ENCODE measurements at places on chromosomes 12 and 14.

DNA sequence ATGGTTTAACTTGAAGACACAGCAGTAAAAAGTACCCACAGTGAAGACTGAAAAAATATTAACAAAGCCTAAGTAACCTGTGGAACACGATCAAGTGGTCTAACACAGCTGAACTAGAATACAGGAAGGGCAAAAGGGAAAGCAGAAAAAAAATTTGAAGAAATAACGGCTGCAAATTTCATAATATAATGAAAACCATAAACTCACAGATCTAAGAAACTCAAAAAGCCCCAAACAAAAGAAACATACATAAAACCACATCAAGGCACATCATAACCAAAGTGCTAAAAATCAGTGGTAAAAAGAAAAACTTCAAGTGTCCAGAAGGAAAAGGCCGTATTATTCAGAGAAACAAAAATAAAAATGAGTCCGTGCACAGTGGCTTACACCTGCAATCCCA, 30.9 kb downstream of the SPPL3 start:
- DNase-seq = no peak

- no peak for DNase-seq
Observed at GRCh38 chr12:107042801-107043200, 50.5 kb downstream of the CRY1 start.

GRCh38 chr14:86027990-86028389, 498.0 kb downstream of the FLRT2 start:
- no peak for DNase-seq

GRCh38 chr12:100899301-100899700, 104.7 kb downstream of the ANO4 start:
- no peak for DNase-seq

DNA sequence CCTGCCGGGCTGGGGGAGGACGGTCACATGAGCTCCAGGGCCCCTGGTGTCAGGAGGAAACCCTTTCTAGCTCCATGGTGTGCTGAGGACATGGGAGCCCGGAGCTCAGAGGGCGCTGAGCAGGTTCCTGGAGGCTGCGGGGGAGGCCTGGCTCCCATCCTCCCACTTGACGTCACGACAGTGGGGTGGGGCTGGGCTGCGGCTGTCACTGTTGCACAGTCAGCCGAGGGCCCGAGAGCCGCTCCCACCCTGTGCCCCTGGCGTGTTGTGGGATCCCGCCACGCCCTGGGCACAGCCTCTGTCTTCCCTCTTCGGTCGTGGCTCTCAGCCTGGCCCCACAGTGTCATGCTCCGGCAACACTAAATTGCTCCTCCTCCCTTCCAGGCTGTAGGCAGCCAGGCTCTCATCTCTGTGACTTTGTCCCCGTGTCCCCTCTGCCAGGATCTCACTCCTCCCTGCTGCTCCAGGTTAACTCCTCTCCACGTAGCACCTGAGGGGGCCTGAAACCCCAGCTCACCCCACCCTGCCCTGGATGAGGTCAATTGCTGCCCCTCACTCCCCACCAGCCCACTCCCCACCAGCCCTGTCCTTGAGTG, 33.0 kb downstream of the BEGAIN start:
- DNase-seq = no peak

GRCh38 chr14:98226411-98226810, 1045.6 kb downstream of the BCL11B start:
- DNase-seq = no peak

- DNase-seq = no peak
Observed at GRCh38 chr12:97293541-97293940, 169.1 kb upstream of the RMST start.

DNA sequence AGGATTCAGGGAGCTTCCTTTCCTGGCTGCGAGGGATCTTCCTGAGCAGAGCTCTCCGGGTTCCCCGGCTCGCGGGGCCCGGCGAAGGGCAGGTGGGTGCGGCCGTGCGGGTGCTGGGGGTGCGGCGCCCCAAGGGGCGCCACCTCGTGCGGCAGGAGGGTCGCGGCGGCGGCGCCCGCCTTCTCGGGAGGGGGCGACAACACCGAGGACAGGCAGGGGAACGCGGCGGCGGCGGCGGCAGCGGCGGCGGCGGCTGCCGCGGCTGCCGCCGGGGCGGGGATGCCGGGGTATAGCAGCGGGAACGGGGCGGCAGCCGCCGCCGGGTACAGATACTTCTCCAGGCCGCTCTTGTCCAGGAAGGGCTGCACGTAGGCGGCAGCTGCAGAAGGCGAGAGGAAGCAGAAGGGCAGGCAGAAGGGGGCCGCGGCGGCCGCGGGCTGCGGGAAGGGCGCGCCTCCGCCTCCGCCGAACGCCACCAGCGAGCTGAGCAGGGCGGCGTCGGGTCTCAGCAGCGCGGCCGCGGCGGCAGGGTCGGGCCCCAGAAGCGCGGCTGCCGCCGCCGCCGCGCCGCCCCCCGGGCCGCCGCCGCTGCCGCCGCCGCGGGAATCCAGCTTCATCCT, 2.7 kb downstream of the BHLHE41 start:
- DNase-seq = no peak

GRCh38 chr12:76781321-76781720, 17.4 kb downstream of the ZDHHC17 start:
- DNase-seq = no peak

GRCh38 chr14:24428628-24429394, 657 bp downstream of the CBLN3 start:
- DNase-seq = no peak

DNA sequence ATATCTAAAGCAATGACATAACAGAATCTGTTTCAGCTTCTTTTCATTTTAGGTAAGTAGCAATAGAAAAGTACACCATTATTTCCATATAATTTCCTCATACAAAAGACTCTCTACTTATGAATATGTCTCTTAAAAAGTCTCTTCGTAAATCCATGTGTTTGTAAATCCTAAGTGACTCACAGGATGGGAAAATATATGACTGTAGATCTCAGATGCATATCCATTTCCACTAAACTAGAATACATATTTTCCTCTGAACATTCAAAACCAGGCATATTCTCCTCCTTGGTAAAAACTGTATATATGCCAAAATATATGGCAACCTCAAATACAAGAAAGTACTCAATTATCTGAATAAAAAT, 93.6 kb downstream of the TXNDC16 start:
- no peak for DNase-seq

DNA sequence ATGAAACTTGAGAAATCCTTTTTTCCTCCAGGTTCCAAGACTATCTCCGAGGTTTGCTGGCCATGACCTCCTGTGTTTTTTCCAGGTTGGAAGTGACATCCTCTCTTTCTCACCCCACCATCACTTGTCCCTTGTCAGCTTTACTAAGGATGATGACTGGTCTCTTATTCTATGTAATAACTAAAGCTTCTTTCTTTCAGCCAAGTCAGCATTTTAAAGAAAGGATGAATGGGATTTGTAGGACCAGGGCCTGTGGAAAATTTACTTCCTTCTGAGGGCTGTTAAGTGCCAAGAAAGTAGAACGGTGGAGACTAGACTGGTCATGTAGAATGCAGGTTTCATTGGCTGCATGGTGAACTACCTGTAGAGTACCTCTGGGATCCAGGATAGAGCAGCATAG, 73.6 kb downstream of the FIGNL2 start:
- DNase-seq = no peak

DNA sequence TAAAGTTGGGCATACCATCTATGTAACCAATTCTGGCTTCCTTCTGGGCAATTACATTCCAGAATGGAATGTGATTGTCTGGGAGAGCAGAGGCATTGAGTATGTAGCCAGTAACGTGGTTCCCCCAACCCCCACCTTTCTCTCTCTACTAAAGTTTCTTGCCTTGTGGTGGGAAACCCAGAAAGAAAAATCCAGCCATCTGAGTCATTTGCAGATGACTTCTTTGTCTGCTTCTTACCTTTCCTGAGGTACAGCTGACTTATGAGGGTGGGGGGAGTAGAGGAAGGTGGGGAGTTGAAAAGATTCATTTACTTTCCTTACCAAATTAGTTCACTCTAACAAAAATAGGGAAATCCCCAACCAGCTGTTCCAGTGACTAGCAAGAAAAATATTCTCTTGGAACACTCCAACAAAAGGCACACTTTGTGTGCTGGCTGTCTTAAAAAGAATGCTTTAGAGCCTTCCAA, 112.1 kb upstream of the FRMD6 start:
- no peak for DNase-seq

DNA sequence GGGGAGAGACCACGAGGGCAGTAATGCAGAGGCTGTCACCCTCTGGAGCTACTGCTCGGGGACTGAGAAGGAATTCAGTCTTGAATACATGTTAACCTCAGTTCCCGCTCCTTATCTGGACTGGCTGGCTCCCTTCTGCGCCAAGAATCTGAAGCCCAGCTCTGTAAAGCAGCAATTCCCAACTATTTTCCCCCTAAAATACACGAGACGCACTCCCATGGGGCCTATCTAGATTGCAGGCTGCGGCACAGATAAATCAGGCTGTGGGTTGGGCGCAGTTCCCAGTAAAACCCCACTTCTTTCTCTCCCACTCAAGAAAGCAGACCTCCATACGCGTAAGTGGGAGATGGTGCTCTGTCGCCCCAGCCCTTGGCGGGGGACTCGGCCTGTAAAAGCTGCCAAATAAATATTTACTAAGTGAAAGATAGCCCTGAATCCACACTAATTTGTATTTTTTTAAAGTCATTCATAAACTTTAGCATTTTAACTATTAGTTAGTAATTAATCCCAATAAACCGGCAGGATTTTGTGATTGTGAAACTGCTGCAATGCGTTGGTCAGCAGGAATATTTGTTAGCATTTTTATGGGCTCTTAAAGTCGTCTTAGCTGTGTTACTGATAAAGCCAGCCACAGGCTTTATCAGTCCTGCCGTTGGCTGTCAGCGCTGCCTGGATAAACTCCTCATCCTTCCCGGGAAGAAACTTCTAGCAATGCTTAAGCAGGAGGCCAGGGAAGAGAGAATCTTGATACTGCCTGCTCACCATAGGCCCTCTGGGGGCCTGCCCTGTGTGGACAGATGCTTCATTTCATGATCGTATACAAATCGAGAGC, 17.8 kb downstream of the FBXL14 start:
- DNase-seq = no peak
